ENCODE measurements at places on chromosomes 1 and 21.

DNA sequence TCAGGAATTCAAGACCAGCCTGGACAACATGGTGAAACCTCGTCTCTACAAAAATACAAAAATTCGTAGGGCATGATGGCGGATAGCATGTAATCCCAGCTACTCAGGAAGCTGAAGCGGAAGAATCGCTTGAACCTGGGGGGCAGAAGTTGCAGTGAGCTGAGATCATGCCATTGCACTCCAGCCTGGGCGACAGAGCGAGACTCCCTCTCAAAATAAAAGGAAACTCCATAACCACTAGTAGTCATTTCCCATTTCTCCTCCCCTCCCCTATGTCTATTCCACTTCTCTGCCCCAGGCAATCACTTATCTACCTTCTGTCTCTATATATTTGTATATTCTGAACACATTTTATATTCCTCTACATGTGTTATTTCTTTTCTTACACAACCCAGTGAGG is 4.0 kb upstream of the CEP350 start:
- DNase-seq: no peak

DNA sequence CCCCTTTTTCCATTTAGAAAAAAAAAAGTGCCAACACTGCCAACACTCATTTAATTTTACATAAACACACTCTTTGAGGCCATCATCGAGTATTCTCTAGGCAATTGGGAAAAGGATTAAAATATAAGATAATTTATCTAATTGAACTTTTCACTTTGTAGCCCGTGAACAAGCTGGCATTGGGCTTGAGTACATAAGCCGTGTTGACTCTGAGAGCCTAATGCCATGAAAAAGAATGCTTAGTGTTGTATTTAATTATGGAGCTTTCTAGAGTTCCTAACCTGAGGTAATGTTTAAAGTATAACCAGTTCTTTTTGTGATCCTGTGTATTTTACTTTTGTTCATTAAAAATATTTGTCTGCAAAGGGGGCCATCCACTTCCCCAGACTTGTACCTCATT is 193.8 kb downstream of the LYPLAL1 start:
- DNase-seq: no peak

- DNase-seq: no peak
Measured at GRCh38 chr1:97938285-97938642, 17.4 kb upstream of the DPYD start.

- DNase-seq: peak; percentile 21
Measured at GRCh38 chr1:97050506-97050905, 328.9 kb downstream of the PTBP2 start.

DNA sequence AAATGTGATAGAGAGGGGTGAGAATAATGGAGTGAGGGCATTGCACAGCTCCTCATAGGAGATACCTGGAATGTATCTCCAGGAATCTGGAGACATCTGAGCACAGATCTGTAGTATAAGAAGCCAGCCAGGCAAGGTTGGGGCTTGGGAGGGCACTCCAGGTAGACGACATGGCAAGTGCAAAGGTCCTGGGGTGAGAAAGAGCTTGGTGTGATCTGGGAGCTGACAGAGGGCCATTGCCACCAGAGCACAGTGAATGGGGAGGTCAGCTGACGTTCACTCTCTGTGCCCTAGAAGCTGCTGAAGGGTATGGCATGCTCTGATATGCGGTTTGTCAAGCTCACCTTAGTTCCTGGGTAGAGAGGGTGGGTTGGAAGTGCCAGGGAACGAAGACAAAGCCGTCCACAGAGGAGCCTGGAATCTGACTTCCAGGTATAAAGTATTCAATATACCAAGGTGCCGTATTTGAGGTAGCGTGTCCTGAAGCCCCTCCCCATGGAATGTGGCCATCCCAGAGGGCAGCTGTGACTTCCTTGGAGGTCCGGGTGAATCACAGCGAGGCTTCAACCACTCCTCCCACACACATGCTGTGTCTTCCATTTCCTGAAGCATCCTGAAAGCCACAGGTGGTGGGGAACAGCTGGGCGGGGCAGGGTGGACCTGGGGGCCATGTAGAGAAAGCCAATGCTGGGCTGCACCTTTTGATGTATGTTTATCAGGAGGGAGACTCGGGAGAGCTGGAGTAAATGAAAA is 182.7 kb upstream of the KLHDC7A start:
- DNase-seq: no peak

GRCh38 chr1:158931055-158931737 is at the start of gene PYHIN1:
Gene PYHIN1, plus strand, starts transcription at chr1:158931552. Its CDS starts 5,359 bp downstream, at chr1:158936911.
- no peak for DNase-seq

GRCh38 chr1:205947024-205947423 is 3.8 kb upstream of the SLC26A9 start:
- DNase-seq: no peak

GRCh38 chr1:15290382-15290781 is 43.4 kb downstream of the FHAD1 start:
- DNase-seq: no peak

- no peak for DNase-seq
Measured at GRCh38 chr1:172893146-172893841, 157.4 kb downstream of the TNFSF18 start.

DNA sequence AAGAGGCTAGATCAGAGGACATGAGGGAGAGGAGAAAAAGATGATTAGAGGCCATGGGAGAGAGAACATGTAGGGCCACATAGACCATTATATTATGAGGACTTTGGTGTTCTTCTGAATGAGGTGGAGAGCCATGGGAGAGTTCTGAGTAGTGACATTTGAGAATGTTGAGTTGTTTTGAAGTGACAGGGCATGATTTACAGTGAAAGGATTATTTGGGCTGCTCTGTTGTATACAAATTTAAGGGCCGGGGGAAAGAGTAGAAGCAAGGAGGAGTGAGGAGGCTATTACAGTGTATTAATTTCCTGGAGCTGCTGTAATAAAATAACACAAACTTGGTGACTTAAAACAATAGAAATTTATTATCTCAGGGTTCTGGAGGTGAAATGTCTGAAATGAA is 102.5 kb upstream of the RGS4 start:
- no peak for DNase-seq

- peak; percentile 6 for DNase-seq
Measured at GRCh38 chr1:92837062-92837461, 5.2 kb downstream of the RPL5 start.

GRCh38 chr1:19654386-19654785 is 10.3 kb downstream of the NBL1 start:
- DNase-seq: no peak

GRCh38 chr1:22612671-22613571 is 23.5 kb upstream of the C1QA start:
- DNase-seq: no peak

DNA sequence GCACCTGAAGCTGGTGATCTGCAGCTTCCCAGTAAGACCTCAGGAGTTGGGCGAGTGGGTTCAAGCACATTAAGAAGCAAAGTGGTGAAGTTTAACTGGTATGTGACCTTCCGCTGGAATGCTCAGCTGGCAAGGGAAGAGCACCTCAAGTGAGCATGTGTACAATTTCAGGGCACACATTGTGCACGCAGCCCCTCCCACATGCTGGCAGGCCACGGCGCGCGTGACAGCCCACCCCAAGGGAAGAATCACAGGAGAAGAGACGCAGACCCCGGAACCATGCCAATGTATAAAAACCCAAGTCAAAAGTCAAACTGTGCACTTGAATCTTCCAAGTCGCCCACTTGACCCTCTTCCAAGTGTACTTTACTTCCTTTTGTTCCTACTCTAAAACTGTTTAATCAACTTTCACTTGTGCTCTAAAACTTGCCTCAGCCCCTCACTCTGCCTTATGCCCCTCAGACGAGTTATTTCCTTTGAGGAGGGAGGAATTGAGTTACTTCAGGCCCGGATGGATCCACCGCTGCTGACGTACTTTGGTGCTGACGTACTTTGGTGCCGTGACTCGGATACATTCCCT is 20.0 kb downstream of the LRRC3 start:
- DNase-seq: no peak

DNA sequence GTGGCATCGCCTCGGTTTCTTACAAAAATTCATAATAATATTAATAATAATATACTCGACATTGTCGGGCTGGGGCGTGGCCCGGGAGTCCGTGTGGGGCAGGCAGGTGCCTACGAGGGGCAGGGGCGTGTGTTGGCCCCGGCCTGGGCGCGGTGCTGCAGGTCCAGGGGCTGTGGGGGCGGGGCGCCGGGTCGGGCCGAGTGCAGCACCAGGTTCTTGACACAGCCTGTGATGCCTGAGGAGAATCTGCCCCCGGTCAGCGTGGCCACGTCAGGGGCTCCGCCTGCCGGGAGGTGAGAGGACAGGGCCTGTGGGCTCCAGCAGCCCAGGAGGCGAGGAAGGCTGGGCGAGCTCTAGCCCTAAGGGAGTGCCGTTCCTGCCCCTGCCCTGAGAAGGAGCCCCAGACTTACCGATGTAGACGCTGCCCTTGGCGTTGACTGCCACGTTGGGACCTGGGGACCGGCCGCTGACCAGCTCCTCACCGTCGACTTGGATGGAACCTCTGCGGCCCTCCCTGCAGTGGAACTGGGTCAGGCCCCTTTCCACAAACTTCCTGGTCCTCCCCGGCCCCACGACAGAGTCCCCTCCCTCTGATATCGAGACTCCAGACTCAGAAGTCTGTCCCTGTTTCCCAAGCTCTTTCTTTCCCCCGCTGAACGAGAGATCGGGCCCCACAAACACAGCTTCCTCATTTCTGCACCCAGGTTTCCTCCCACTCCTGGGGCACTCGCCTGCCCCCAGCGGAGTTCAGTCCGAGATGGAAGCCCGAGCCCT is 11.3 kb downstream of the LDLRAD2 start:
- no peak for DNase-seq

- DNase-seq: no peak
Measured at GRCh38 chr1:18464665-18465050, 16.1 kb upstream of the KLHDC7A start.

GRCh38 chr21:33662046-33662445 is 19.7 kb downstream of the ITSN1 start:
- DNase-seq: no peak

- no peak for DNase-seq
Measured at GRCh38 chr1:231460614-231461013, 38.5 kb upstream of the EGLN1 start.

DNA sequence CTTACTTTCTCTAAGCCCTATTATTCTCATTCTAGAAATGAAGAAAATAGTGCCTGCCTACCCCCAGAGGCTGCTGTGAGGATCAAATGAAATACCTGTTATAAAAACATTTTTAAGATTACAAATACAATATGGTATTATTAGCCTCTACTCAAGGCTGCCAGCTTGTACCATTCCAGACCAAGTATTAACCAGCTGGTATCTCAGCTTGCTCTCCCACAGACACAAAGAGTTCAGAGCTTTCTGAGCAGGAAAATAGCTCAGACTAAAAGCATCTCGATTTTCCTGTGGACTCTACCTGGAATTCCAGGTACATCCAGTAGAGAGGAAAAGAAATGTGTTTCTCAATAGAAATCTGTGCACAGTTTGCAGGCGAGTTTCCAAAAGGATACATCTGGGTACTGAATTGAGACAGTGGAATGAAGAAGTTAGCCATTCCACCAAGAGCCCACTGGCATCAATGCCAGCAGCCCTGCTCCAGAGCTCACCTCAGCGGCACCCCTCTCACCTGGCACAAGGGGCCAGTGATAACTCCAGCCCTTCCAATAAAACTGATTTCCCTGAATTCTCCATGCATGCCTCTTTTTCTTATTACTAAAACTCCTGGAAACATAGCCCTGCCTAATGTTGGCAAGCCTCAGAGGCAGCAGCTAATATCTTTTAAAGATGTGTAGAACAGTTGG is 31.0 kb downstream of the TGFBR3 start:
- DNase-seq: no peak

DNA sequence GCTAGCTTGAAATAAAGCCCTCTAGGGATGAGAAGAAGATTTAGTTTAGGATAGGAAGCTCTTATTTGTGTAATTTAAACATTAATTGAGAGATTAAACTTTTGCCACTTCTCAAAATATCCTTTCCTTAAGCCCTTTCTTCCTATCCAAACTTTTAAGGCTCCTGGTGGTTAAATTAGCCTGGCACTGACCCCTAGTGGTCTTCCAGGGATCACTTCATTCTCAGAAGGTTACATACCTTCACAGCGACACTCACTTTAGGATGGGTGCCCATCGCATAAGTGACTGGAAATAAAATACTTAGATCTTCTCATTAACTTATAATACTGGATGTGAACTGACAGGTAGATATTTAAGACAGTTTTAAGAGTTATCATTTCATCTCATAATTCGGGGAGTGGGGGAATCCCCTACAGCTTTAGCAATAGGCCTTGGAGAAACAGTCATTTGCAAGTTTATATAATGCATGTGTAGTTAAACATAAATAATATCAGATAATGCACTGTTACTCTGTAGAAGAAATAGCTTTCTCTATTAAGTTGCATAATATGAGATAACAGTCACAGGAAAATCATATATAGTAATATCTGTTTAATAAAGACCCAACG is 7.4 kb downstream of the LHX9 start:
- DNase-seq: peak; percentile 61

DNA sequence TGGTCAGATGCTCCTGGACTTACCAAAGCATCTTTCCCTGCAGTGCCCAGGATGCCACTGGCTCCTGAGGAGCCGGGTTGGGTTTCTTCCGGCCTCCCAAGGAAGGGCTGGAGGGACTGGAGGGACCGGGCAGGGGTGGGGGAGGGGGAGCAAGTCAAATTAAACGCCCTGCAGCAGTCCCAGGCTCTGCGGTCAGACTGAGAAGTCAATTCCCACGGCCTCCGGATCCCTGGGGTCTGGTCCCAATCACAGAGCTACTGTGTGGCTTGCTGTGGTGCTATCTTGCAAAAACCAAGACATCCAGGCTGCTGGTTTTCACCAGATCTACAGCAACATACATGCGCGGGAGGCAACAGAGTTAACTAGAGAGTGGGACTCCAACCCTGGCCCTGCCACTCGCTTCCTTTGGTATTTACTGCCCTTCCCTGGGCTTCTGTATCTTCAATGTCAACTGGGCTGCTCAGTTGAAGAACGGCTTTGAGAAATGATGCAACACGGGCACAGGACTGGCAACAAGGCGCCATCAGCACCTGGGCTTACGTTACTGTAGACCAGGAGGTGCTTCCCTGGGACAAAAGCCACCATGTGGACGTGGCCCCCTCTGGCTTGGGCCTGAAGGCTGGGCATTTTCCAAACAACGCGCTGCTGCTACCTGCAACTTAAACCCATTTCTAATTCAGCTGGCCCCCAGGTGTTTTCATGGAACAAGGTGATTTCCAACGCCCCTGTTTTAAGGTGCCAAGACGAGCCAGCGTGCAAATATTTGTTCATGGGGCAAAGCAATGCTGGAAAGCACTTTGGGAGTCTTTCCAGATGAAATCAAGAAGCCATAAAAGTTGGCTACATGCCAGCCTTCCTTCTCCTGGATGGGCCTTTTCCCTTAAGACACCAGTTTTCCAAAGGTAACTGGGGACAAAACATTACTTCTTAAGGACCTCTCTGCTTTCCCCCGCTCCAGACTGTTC is 11.5 kb downstream of the RCC2 start:
- DNase-seq: no peak

- peak; percentile 36 for DNase-seq
Measured at GRCh38 chr1:67599085-67599484, 85.9 kb upstream of the GADD45A start.

- DNase-seq: no peak
Measured at GRCh38 chr1:241648159-241648558, 3.9 kb upstream of the WDR64 start.

DNA sequence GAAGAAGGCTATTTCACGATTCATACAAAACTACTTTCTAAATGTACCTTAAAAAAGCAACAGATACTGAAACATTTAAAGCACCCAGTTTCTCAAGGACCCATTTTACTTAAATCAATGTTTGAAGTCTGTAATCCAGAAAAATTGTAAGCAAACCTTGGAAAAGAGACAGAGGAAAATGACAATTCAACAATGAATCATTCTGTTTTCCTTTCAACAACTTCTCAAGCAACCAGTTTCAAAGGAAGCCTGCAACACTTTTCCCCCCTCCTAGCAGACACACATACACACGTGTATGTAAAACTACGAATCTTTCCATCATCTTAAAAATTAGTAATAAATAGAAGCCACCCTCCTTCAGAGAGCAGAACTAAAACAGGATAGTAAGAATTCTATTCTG is 1.2 kb downstream of the RERE start:
- peak; percentile 18 for DNase-seq
